ENCODE measurements at places on chromosomes 7 and 10.

DNA sequence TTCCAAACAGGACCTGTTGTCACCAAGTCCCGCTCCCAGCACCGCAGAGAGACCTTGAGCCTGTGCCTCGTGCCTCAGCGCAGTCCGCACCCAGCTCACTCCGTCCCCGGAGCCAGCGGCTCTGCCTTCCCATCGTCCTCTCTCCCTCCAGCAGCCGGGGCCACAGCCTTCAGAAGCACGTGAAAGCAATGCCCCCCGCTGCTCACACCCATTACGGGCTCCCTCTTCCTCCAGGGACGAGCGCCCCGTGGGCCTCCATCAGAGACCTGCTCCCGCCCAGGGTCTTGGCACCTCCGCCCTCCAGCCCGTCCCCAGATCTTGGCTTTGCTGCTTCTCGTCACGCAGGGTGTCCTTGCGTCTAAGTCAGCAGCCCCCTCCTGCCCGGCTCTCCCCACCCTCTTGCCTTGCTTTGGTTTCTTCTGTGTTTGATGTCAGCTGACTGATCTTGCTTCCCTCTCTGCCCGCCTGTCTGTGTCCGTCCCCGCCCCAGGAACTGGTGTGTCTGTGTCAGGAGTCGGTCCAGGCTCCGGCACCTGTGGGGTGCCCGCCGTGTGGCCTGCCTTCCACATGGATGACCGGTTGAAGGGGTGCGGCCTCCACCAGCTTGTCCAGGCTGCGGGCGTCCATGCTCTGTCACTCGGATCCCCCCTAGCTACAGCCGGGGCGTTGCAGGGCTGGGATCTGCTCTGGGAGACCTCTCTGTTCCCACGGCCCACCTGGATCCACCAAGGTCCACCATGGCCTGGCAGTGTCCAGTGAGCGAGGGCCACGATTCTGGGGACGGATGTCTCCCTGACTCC is 61.9 kb downstream of the FOXL3 start:
- no peak for DNase-seq

- no peak for DNase-seq
These were observed 51.8 kb upstream of the FRMD4A start for GRCh38 chr10:14382531-14382930.

DNA sequence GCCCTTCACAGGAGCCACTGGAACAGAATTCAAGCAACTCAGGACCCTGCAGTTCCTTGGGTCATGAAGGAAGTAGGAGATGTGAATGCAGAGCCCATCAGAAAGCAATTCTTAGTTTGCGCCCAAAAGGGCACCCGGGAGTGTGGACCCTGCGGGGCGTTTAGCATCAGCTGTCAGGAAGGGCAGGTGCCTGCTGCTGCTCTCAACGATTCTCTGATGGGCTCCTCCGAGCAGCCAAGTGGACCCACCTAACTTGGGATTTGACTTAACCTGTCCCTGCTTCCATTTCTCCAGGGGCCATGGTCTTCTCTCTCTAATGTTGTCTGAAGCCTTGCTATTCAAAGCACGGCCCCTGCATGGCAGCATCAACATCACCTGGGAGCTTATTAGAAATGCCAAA is 17.1 kb downstream of the CPA5 start:
- DNase-seq, result no peak

GRCh38 chr7:137731436-137731835 is 115.3 kb downstream of the DGKI start:
- no peak for DNase-seq

- no peak for DNase-seq
These were observed 4.0 kb upstream of the SLC29A4 start for GRCh38 chr7:5278766-5279165.

GRCh38 chr7:36810489-36810888 is 86.2 kb upstream of the AOAH start:
- no peak for DNase-seq

DNA sequence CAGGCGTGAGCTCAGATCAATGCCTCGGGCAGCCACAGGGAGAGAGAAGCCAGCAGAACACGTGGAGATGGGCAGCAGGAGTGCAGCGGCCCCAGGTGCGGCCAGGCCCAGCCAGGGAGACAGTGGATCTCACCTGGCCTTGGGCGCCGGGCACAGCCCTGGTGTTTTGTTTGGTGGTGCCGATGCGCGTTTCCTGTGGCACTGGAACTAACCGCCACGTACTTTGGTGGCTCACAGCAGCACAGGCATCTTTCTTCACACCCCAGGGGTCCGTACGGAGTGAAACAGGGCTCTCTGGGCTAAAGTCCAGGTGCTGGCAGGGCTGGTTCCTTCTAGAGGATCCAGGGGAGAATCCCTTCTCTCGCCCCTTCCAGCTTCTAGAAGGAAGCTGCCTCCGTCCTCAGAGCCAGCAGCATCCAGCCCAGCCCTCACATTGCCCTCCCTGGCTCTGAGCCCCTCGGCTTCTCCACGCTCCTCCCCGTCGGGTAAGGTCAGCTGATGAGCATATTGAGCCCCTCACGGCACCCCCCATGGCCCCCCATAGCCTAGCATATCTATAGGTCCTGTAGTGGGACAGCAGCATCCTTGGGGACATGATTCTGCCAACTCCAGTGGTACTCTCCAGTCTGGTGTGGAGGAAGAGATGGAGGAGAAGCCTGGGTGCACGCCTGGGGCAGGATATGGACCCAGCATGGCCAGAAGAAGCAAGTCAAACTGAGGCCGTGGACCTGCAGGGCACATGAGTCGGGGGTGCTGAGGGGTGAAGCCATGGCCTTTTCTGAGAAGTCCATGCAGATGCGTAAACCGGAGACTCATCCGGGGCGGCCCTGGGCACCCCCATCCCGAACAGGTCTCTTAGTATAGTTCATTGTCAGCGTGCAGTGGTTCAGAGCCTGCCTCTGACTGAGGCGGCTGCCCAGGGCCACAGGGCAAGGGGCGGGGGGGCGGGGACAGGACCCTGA is 43.4 kb upstream of the PPP2R2D start:
- DNase-seq, result no peak

DNA sequence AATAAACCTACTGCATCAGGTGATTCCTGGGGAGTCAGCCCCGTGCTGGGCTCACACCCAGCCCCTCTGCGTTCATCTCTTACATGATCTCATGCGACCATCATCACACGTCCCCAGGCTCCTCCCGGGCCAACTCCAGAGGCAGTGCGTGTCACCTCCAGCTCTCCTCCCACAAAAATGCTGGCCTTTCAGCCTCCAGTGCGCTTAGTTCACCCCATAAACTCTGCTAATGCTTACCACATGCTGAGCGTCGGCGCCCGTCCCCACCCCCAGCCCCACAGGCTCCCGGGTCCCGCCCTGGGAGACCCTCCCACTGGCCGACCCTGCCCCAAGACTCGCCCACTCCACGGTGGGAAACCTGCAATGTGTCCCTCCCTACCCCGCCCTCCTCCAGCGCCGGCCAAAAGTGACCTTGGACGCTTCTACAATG is 816 bp upstream of the SDK1 start:
- DNase-seq, result no peak

GRCh38 chr10:45008524-45009161 is 7.9 kb downstream of the ZNF22 start:
- DNase-seq, result no peak

- DNase-seq, result no peak
These were observed 14.9 kb upstream of the PDK4 start for GRCh38 chr7:95611224-95611623.

GRCh38 chr7:80724249-80724871 is 85.9 kb downstream of the CD36 start:
- no peak for DNase-seq

DNA sequence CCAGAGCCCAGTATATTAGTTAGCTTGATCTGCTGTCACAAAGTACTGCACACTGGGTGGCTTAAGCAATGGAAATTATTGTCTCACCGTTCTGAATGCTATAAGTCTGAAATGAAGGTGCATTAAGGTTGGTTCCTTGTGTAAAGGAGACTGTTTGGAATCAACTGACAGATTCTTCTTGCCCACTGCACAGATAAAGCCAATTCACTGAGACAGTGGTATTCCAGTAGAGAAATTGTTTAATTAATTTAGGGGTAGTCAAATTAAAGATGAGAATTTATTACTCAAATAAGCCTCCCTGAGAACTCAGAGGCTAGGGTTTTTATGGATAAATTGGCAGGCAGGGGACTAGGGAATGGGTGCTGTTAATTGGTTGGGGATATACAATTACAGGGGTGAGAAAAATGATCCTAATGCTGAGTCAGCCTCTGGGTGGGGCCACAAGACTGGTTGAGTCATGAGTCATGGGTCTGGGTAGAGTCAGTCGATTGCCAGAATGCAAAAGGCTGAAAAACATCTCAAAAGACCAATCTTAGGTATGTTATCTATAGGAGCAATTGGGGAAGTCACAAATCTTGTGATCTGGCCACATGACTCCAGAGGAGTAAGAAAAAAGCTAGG is 23.5 kb upstream of the SAMD9L start:
- DNase-seq, result no peak

GRCh38 chr7:90236721-90237289 is 8.2 kb upstream of the CFAP69 start:
- no peak for DNase-seq

DNA sequence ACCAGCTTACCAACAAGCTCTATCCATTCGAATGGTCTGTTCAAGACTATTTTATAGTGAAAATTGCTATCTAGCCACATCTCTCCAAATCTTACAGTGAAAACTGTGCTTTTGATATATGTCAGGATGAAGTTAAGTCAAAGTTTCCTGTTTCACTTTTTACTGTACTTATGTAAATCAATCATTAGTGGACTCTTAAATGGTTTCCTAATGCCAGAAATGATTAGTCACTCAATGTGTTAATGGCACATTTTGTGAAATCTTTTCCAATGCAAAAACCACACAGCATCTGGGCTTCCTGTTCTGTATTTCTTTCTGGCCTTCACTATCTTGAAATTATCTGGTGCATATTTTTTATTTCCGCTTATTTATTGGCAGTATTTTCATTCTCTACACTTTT is 87.3 kb upstream of the STEAP1B start:
- DNase-seq, result no peak

- no peak for DNase-seq
These were observed 913.8 kb downstream of the KCNMA1 start for GRCh38 chr10:76723844-76724243.

DNA sequence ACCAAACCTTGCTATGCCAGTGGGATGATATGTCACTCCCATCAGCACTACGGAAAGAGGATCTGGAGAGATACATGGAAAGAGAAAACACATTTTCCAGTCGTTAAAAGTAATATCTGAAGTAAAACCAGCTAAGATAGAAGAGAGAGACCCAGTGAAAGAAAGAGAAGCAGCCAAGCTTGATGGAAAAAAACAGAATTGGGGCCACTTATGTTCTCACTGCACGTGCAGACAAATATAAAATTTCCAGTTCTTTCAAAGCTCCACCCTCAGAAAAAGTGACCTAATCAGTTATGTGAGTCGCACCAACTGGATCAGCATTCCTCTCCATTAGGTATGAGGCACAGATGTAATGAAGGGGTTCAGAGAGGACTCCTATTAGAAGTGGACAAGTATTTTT is 266.1 kb downstream of the MTERF1 start:
- DNase-seq, result no peak

- DNase-seq, result no peak
These were observed 11.8 kb upstream of the PDCD4 start for GRCh38 chr10:110859973-110860376.

GRCh38 chr10:57864765-57865680 is 402.7 kb downstream of the IPMK start:
- no peak for DNase-seq

- DNase-seq, result no peak
These were observed 1.2 kb downstream of the GPNMB start for GRCh38 chr7:23247603-23248335.

GRCh38 chr10:59072038-59072437 is 104.4 kb upstream of the PHYHIPL start:
- DNase-seq, result no peak

- DNase-seq, result no peak
These were observed 127.7 kb downstream of the SMURF1 start for GRCh38 chr7:99016196-99016595.

DNA sequence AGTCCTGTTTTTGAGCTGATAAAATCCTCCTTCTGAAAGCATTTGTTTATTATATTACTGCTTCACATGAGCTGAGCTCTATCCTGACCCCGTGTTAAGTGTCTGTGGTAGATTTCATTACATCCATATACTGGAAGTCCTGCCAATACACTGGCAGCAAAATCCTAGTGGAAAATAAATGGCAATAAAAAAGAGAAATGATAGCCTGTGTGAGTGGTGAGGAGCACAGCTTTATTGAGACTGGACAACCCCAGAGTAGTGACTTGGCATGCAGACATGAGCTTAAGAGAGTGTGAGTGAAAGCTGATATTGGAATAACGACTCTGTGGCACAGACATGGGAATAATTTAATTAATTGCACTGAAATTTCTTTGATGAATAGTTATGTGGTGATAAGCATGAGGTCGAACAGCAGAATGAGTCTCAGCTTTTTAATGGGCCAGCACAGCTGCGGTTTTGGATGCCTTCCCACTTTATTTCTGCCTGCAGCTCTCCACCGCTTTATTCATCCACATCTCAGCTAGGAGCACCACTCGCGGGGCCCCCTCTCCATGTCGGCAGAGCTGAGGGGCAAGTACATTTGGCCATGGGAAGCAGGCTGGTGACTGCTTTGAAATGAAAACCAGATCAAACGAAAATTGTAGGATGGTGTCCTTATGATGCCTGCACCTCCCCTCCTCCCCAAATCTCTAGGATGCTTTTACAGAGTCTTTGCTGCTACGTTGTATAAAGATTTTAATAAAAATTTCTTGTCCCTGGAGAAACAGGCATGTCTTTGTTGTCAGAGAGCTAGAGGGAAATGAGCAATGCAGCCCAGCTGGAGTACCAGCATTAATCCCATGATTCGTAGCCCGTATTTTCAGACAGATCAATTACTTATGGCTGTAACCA is 494.3 kb downstream of the AUTS2 start:
- no peak for DNase-seq

DNA sequence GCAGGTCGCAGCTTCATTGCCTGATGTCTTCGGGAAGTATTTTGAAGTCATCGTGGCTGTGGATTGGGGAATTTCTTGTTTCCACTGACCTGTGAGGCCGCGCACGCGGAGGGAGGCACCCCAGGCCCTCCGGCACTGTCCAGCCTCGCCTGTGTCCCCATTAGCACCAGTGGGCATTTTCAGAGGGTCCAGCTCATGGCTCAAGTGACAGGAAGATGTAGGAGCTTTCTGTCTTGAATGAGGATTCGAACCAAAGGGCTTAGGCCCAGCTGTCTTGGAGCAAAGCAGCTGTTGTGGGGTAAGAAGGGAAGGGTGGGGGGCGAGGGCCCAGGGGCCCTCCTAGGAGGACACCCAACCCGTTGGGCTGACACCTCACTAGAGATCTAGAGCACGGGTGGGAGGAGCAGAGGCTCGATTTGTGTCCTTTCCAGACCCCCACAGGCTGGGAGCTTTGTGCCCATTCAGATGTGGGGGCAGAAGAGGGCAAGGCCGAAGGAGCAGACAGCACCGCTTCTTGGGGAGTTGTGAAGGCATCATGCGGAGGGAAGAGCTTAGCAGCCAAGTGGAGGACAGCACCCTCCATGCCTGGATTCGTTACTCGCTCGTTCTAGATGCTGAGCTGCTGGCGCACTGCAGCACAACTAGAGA is 914 bp downstream of the ZNF37A start:
- DNase-seq, result no peak
